ENCODE measurements at places on chromosomes 5 and 9. TPM values are rescaled to one million over a fixed set of nuclear protein-coding genes. Genes with fewer than 3 reads are reported as not detected.

DNA sequence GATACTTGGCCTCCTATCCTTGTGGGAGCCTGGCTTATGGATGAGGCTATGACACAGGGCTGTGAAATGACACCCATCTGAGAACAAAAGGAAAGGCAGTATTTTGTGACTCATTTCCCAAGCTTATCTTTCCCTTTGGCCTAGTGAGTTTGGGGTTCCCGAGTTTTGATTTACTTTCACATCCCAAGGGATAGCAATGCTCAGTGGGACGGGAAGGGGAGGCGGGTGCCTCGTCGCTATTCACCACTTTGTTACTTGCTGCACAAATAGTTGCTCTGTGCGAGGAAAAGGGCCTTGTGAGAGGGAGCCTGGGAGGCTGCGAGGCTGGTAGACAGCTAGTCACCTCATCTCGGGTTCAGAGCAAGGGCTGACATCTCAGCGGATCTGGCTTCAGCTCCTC, 59.1 kb upstream of the ENTREP1 start:
- no peak for DNase-seq

- no peak for DNase-seq
These were observed 31.4 kb upstream of the ANKH start for GRCh38 chr5:14902826-14903560.

GRCh38 chr5:55231029-55231918, 2.1 kb downstream of the CCNO start:
- no peak for DNase-seq

- no peak for DNase-seq
These were observed 5.4 kb downstream of the KIAA1191 start for GRCh38 chr5:176356179-176356566.

DNA sequence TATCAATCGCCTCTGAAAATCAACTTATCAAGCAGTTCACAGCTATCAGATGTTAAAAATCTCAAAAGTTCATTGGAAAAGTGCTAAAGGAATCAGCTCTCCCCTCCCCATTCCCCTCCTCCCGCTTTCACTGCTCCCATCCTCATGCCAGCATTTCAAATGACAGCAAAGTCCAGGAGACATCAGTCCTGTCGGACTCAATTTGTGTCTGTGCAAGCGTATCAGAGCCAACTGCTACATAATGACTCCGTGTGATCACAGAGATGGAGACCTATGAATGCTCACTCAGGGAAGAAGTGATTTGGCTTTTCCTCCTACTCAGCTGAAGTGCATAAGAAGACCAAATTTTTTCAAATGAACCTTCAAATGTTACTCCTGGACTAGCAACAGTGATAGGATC, 937.2 kb upstream of the DMAC1 start:
- no peak for DNase-seq

DNA sequence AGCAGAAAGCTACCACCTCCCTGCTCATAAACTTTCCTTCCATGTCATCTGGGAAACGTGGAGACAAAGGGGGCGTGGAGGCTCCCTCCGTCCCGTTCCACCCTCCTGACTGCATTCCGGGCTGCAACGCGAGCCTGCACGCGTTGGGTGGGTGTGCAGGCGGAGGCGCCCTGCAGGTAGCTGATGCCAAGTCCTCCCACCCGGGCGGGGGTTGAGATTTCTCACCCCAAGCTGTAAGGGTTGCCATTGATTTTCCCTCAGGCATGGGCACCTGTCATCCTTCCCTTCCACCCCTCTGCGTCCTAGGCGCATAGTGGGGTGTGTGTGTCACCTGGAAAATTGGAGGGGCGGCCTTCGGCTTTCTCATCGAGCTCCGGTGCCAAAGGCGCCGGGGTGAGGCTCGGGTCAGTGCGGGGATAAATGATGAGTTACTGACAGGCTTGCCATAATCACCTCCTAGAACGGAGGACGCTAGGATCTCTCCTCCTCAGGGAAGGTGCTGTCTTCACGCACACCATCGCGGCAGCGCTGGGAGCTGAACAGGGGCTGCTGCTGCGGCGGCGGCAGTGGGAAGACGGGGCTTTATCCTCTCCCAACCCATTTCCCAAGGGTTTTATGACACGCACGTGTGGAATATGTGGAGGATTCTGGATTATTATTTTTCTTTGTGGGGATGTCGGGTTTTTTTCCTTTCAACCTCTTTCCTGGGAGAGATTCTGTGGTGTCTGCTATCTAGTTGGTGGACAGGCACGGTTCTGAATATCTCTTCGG, 973 bp downstream of the PLPPR1 start:
- DNase-seq: no peak

GRCh38 chr5:3009605-3010004, 258.1 kb upstream of the IRX2 start:
- no peak for DNase-seq

GRCh38 chr5:100550531-100551051, 15.4 kb downstream of the FAM174A start:
- no peak for DNase-seq

DNA sequence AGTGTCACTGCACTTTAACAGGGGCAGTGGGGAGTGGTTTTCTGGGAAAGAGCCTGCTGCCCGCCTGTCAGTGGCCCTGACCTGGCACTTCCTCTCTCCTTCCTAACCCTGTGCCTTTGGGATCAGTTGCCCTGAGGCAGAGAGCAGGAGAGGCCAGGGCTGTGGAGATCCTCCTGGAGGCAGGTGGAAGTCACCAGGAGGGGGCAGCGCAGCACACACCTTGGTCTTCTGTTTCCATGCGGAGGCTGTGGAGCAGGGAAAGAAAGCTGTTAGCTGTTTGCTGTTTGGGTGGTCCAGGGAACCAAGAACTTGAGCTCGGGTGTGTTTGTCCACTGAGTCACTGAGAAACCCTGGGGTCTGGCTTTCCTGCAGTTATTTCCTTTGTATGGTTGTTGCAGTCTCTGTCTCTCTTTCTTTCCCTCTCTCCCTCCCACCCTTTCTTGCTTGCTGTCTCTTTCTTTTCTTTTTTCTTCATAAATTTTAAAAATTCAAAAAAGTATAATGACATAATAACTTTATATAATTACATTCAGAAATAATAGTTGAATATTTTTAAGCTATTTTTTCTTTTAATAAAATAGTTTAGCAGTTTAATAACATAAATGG, 28.1 kb downstream of the NTRK2 start:
- DNase-seq: peak; percentile 59

DNA sequence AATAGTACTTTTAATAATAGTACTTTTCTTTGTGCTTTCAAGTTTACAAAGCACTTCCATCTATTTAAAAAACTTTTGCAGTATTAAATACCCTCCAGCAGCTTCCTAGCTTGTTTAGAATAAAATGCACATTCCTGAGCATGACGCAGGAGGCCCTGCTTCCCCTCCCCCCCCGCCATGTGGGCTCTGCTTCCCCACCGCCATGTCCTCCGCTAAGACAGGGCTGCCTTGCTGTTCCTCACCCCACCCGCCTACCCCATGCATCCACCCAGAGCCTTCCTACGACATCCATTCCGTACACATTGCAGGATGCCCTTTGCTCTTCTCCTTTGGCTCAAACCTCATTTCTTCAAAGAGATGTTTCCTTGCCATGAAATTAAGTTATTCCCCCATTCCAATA, 205.9 kb upstream of the MSX2 start:
- no peak for DNase-seq

GRCh38 chr5:66862020-66862419, 265.8 kb downstream of the MAST4 start:
- no peak for DNase-seq

DNA sequence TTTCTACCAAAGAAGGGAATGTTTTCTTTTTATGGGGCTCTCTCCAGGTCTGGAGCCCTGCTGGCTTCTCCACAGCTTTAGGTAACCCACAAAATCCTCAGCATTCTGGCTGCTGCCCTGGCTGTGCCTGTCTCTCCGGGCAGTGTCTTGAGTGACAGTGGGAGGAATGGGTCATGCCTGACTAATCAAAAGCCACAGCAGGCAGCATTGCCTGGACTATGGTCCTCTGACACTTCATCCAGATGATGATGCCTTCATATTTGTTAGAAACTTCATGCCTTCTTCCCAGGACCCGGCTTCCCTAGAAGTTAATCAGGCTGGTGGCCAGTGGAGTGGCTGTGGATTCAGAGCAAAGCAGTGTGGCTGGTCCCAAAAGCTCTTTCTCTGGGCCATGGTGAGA, 32.2 kb upstream of the TGFBI start:
- no peak for DNase-seq

DNA sequence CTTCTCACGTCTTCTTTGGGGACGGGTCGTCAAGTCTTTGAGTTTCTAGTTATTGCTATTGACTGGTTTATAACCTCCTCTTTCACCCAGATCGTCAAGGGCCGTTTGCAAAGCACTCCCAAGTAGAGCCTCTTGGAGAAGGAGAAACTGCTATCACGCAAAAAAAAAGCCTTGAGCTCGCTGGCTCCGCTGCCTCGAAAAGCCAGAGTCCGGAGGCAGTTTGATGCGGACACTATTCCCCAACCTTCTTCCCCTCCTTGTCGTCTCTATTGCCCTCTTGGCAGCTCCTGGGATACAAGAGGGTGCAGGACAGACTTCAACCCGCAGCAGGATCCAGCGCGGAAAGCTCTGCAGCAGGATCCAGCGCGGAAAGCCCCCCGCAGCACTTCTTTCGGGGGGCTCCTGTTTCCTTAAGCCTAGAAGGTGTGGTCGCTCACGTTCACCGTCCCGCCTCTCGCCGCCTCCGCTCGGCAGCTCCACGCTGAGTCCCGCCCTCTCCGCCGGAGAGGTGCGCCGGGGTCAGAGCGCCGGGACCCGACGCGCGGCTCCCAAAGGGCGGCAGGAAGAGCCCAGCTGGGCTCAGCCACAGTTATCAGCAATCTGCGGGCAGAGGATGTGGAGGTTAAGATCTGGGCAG, at the start of gene PCDHAC1:
TSS of gene PCDHAC1 (plus strand) at position 494 of the 637 bp plus-strand sequence. CDS start 594 bp downstream, outside the sequence.
- no peak for DNase-seq

DNA sequence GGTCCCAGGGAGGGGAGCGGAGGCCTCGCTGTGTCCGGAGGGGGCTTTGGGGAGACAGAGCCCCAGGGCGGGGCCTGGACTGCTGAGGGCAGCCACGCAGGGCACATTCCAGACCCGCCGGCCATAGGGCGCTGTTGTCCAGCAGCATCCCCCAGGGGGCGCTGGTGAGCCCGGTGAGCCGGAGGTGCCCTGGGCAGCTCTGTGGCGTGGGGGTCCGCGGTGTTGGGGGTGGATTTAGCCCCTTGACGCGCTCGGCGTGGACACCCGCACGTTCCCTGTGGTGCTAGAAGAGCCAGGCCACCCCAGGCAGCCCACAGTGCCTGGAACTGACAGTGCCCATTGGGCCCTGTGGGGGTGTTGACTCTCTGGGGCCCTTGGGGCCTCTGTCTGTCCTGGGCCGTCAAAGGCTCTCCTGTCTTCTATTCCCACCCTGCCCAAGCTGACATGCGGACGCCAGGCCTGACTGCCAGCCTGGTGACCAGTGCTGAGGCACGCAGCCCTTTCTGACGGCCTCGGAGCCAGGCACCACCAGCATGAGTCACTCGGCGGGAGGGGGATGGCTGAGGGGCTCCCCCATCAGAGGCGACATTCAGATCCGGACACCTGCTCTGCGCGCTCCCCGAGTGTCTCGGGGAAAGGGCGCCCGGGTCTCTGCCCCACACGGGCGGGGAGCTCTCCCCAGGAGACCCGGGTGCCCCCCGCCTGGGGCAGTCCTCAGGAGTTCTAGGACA, 23.9 kb downstream of the TPPP start:
- no peak for DNase-seq

- no peak for DNase-seq
These were observed 249.5 kb downstream of the MAN2A1 start for GRCh38 chr5:109939116-109939682.

DNA sequence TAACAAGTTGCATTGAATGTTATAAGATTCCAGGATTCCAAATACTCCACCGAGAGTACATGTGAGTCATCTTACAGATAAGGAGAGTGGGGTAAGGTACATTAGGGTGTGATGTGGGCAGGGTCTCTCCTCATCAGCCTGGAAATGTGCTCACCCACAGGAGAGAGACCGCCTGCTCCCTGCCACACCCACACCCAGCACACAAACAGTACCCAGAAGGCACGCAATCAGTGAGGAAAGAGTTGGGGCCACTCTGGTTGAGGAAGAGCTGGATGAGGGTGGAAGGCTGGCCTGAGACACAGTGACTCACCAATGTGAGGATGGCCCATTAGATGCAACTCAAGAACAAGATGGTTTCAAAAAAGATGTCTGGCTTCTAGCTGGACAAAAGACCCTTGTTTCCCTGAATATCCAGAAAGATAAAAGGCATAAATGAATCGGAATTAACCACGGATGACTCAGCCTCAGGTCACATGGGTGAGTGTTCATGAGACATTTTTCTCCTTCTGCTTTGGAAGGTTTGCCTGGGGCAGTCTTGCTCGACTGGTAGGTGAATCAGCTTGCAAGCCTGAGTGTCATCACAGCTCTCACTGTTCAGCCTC, 51.1 kb upstream of the LHFPL2 start:
- DNase-seq: no peak

DNA sequence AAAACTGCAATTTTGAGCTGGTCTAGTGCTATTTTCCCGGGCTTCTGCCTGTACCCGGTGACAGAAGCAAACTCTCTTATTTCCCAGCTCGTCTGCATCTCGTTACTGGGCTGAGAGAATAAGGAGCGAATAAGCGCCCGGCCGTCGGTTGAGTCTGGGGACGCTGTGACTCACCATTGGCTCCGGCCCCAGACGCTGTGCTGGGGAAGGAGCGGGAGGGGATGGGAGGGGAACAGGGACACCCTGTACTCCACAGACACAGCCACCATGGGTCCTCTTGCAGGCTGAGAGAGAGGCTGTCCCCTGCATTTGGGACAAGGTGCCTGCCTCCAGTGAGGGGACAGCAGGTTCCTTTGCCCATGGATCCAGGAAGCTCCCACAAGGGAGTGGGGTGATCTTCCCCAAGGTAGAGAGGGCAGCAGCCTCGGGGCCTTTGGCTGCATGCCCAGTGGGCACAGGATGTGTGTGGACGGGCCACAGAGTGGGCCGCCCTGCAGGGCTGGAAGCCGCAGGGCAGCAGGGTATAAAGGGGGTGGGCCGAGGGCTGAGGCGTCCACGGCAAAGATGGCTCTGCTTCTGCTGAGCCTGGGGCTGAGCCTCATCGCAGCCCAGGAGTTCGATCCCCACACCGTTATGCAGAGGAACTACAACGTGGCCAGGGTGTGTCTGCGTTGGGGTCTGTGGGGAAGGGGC, at the start of gene LCN9:
TSS of gene LCN9 (plus strand) at position 552 of the 693 bp plus-strand sequence. CDS start at position 565, 13 bp downstream.
- DNase-seq: no peak

DNA sequence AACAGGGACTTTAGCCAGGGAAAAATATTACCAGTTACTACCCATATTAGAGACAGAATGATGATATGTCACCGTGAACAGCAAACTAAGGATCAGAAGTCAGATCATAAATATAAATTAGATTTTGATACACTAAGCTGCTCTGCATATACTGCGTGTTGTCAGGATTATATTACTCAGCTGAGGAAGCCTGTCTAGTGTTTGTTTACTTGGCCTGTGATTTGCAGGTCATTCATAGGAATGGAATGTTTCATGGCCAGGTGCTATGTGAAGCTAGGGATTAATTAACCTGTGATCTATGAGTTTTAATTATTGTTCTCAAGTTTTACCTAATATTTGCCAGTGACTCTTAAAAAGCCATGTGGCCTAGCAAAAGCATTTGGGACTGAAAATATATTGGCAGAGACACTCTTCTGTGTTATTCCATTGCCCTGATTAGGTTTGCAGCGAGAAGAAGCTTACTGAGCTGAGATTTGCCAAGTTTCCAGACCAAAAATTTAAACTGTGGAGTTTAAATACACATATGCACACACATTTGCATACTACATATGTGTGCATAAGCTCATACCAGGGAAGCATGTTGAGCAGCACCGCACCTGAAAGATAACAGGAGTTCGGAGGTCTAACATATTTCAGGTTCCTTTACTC, 496.3 kb upstream of the GRIA1 start:
- DNase-seq: no peak

The TRIM7 gene
- total RNA-seq: 10.2 TPM

The SUSD3 gene
- not detected for total RNA-seq

The SARDH gene
- total RNA-seq: 16.4 TPM

The NUP214 gene
- total RNA-seq: 94.2 TPM
